Fibroblast of skin of back (primary cell): ENCODE measurements at places on chromosomes 4 and X.
A peak's percentile ranks its signal among the peaks of the same experiment; 100 is the strongest.

DNA sequence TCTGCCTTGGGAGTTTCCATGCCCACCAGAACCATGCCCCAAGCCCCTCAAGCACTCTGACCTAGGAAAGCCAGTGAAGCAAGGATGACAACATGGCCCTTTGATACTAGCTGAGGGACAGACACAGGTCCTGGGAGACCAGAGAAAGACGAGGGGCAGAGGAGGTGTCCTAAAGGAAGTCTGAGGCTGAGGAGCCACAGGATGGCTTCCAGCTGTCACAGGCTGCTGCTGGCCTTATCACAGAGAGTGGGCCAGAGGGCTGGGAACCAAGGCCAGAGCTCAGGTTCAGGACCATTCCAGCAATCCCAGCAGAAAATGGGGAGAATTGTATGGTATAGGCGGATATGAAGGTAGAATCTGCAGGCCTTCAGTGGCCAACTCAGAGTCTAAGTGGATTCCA, 31.7 kb upstream of the MSANTD1 start:
- DNase-seq = no peak

GRCh38 chrX:45912316-45912715, 632.9 kb downstream of the ZNF674 start:
- no peak for DNase-seq

GRCh38 chr4:25914670-25915352, 791 bp downstream of the SMIM20 start:
- no peak for DNase-seq

- DNase-seq = peak; percentile 27
Observed at GRCh38 chrX:723781-724180, 93.2 kb downstream of the SHOX start.

DNA sequence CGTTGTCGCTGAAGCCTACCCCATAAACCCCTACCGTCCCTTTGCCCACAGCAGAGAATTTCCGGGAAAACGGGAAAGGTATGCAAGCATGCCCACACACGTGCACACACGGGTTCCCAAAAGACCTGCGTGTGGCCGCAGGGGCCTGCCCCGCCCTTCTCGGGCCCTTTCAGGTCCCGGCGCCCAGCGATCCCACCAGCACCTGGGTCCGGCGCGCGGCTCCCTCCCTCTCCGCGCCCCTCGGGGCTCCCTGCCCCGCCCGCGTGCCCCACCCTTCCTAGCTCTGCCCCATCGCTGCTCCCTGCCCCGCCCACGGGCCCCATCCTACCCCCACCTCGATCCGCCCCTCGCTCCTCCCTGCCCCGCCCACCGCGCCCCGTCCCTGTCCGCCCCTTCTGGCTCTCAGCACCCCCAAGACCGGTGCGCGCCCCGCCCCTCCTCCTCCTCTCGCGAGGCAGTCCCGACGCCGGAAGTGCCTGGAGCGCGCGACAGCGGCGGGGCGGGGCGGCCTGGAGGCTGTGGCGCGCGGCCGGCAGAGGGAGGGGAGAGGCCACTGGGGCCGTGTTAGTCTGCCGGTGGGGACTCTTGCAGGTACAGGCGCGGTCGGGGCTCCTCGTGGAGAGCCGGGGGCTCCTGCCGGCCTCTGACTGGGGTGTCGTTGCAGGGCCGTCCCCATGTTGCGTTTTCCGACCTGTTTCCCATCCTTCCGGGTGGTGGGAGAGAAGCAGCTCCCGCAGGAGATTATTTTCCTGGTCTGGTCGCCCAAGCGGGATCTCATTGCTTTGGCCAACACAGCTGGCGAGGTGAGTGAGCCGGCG, at the start of gene ANAPC4:
TSS of gene ANAPC4 (plus strand) at position 510 of the 818 bp plus-strand sequence. CDS start at position 675, 165 bp downstream.
- peak; percentile 91 for DNase-seq

DNA sequence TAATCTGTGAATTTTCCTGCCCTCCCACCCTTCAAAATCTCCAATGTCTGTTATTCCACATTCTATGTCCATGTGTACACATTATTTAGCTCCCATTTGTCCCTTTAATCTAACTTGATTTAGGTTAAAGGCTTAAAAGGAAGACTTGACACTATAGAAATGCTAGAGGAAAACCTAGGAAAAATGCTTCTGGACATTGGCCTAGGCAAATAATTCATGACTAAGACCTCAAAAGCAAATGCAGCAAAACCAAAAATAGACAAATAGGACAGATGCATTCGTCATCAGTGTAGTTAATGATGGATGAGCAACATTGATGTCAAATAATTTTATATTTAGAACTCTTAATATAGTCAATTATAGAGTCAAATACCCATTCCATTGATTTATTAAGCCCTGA, 36.9 kb downstream of the INTU start:
- peak; percentile 16 for DNase-seq

- peak; percentile 40 for DNase-seq
Observed at GRCh38 chrX:70033348-70034051, 16.2 kb downstream of the AWAT2 start.

DNA sequence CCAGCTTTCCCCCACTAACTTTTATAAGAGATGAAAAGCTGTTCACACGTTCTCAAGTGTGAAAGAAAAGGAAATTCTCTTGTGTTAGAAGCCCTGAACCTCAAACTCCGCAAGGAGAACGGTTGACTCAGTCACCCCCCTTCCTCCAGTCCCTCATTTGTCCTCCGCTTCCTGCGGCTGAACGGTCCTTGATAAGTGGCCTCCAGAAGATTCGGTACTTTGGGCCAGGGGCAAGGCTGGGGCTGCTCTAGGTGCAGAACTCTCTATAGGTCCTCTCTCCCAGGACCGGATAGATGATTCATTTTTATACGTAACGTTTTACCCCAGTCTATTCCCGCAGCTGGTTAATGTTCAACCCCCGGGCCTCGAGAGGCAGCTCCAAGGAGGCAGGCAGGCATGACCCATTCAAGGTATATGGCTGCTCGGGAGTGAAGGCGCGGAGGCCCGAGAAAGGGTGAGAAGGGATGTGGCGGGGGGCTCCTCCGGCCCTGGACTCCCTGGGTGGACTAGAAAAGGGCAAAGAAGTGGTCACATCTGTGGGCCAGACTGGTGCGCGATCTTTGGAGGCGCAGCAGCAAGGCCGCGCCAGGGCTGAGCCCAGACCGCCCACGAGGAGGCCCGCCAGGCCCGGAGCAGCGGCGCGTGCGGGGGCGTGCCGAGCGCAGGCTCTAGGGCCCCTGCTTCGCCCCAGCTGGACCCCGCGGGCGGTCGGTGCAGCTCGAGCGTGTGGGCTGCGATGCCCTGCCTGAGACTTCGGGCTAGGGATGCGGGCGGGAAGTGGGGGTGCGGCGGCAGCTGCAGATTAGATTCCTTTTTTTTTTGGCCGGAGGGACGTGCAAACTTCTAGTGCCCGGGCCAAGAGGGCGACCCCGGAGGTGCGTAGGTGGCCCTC, 11.7 kb downstream of the PITX2 start:
- no peak for DNase-seq

- no peak for DNase-seq
Observed at GRCh38 chr4:88159229-88159725, 838 bp upstream of the ABCG2 start.

DNA sequence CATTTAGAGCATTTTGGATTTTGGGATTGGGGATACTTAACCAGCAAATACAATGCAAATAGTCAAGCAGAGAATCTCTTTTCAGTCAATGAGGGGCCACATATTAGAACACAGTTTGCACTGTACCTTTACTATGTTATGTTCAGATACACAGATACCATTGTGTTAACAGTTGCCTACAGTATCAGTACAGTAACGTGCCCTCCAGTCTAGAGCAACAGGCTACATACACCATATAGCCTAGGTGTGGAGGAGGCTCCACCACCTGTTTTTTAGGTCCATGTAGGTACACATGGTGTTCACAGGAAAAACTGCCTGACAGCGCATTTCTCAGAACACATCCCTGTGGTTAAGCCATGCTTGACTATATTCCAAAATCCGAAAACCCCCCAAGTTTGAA, 9.1 kb downstream of the GRPEL1 start:
- DNase-seq = no peak

- no peak for DNase-seq
Observed at GRCh38 chrX:154799556-154800348, 5.5 kb downstream of the MPP1 start.

GRCh38 chr4:36285784-36286480, 4.5 kb downstream of the DTHD1 start:
- no peak for DNase-seq

- DNase-seq = peak; percentile 55
Observed at GRCh38 chrX:15269618-15270521, at the start of gene ASB9. Gene ASB9, minus strand, starts transcription at chrX:15270083. Its CDS starts 209 bp downstream, at chrX:15269874.

- no peak for DNase-seq
Observed at GRCh38 chr4:57308301-57308700, 198.1 kb upstream of the IGFBP7 start.

- no peak for DNase-seq
Observed at GRCh38 chr4:8913121-8913857, 41.6 kb upstream of the HMX1 start.

DNA sequence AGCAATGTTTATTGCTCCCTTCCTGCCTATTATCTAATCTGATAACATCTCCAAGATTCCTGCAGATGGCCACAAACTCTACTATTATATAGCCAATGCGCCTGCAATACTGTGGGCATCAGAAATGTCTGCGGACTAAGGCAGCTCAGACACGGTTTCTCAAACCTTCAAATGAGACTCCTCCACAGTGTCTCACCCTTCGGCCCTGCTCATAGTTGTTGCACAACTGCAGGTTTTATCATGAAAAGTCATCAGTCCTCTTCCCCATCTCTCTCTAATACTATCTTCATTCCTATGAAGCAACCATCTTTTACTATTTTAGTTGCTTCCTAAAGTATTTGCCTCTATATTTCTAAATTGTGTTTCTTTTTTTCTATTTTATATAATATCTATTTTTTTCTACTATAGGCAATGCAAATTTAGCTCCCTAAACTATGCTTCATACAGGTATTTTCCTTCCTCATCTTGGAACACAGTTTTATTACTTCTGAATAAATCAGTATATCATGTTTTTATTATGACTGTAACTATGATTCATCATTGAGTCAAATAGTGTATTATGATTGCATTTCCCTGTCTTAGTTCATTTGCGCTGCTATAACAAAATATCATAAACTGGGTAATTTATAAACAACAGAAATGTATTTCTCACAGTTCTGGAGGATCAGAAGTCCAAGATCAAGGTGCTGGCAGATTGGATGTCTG, 129.7 kb upstream of the EDNRA start:
- peak; percentile 48 for DNase-seq

DNA sequence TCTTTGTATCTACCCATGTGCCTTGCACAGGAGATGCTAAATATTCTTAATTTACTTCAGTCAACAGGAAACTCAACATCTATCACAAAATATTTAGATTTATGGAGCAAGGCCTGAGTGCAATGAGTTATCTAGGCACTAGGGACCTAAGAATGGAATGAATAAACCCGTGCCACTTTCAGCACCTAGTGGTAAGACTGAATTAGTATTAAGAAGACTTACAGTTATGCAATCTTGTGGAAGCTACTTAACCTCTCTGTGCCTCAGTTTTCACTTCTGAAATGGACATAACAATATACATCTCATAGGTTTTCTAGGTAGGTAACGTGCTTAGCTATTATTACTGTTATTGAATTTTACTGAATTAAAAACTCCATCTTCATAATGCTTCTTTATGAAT, 144.6 kb upstream of the MAP3K15 start:
- DNase-seq = no peak

DNA sequence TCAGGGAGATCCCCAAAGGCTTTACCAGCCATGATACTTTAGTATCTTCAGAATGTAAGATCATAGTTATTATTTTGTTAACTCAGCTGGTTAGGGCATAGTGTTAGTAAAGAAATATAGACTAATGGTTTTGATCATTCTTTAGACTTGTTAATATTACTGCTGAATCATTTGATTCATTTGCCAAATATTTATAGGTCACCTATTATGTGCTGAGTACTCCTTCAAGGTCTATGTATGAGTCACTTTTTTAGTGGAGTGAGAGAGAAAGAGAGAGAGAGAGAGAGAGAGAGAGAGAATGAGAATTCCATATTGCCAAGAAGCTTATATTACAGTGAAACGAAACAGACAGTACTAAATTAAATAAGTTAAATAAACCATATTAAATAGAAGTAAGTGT, 110.3 kb downstream of the UBE2NL start:
- DNase-seq = no peak

DNA sequence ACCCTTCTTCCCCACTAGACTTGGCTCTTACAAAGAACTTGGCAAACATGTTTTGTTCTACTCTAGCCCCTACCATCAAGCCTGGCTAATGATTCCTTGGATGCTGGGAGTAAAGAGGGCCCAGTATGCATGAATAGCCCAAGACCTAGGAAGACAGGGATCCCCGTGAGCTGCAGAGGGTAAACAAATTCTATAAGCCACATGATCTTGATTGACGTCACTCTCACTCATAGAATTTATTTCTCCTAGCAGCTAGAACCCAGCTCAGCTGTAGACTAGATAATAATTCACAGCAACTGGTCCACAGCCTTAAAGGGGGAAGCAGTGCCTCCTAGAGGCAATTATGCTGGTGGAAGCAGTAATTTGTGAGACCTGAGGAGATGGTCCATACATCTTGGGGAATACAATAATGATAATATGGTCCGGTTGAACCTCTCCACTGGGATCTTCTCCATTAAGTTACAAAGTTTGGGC, 16.1 kb upstream of the USO1 start:
- DNase-seq = no peak

DNA sequence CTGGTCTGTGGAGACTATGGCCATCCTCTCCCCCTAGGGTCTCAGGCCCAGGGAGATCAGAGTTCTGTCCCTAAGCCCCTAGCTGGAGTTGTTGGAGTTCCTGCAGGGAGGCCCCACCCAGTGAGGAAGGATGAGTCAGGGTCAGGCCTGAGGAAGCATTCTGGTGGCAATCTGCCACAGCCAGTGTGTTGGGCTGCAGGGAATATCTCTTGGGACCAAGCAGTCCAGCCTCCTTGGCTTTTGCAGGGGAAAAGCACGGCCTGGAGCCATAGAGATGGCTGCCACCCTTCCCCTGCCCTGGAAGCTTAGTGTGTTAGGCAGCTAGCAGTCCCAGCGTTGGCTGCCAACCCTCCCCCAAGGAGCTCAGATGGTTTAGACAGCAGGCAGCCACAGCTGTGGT, 202.4 kb downstream of the RTL9 start:
- peak; percentile 89 for DNase-seq

DNA sequence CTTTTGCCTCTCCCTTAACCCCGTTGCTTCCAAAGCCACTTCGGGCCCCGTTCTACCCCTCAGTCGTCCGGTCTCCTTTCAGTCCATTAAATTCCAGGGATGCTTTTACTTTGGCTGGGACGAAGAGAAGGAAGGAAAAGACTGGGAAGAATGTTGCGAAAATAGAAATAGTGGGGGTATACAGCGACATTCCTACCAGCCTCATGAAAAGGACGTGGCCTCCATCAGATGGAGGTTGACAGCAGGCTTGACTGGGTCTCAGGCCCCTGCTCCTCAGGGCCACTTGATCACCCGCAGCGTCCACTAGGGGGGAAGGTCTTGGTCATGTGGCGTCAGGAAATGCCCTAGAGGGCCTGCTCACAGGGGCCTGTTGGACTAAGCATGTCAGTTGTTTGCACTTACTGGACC, 657 bp upstream of the ANKRD50 start:
- peak; percentile 86 for DNase-seq

- DNase-seq = peak; percentile 47
Observed at GRCh38 chrX:37425370-37425769, 76.2 kb downstream of the PRRG1 start.

GRCh38 chr4:152970102-152970820, 34.1 kb downstream of the FHDC1 start:
- peak; percentile 88 for DNase-seq

- no peak for DNase-seq
Observed at GRCh38 chr4:27973056-27973455, 1112.4 kb downstream of the STIM2 start.

GRCh38 chr4:2269206-2269531, 7.3 kb upstream of the MXD4 start:
- no peak for DNase-seq

GRCh38 chr4:159401226-159401712, 298.4 kb downstream of the RAPGEF2 start:
- peak; percentile 50 for DNase-seq
